ENCODE measurements at places on chromosomes 12 and 14. TPM values are rescaled to one million over a fixed set of nuclear protein-coding genes. Genes with fewer than 3 reads are reported as not detected.

DNA sequence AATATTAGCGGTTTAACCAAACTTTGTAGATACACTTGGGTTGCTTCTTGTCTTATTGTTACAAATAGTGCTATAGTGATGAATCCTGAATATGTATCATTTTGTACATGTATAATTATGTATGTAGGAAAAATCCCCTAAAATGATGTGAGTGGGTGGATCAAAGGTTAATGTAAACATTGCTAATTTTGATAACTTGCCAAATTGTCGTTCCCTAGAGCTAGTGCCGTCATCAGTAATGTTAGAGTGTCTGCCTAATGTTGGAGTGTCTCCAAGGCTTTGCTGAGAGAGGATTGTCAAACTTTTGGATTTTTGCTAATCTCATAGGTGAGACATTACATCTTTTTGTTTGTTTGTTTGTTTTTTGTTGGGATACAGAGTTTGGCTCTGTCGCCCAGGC, 44.4 kb downstream of the AEBP2 start:
- no peak overlapping the region for H3K27ac ChIP-seq
- no peaks in the 10 kb centered on the region for H3K27me3 ChIP-seq
- DNase-seq = no peak
- peaks cover 38% of the 10 kb centered on the region for H3K36me3 ChIP-seq

GRCh38 chr14:71487941-71488340, 444.3 kb upstream of the RGS6 start:
- H3K27ac ChIP-seq = no peak overlapping the region
- peaks cover 14% of the 10 kb centered on the region for H3K4me1 ChIP-seq
- peaks cover 3% of the 10 kb centered on the region for H3K36me3 ChIP-seq
- DNase-seq = no peak

- peaks cover 24% of the 10 kb centered on the region for H3K36me3 ChIP-seq
- H3K4me3 ChIP-seq = no peak overlapping the region
- H3K27ac ChIP-seq = no peak overlapping the region
- peaks cover 24% of the 10 kb centered on the region for H3K4me1 ChIP-seq
- DNase-seq = no peak
- H3K27me3 ChIP-seq = no peaks in the 10 kb centered on the region
Measured at GRCh38 chr12:121534495-121535148, 46.2 kb downstream of the KDM2B start.

GRCh38 chr12:132437252-132437932, 52.6 kb upstream of the FBRSL1 start:
- no peaks in the 10 kb centered on the region for H3K36me3 ChIP-seq
- H3K27me3 ChIP-seq = peaks cover 7% of the 10 kb centered on the region
- H3K4me1 ChIP-seq = peaks cover 18% of the 10 kb centered on the region
- peak overlapping the region; percentile 8 for H3K27ac ChIP-seq
- H3K4me3 ChIP-seq = no peak overlapping the region

GRCh38 chr14:90619911-90620310, 196.3 kb downstream of the TTC7B start:
- H3K4me3 ChIP-seq = no peak overlapping the region
- H3K36me3 ChIP-seq = peaks cover 3% of the 10 kb centered on the region

- no peaks in the 10 kb centered on the region for H3K27me3 ChIP-seq
- no peak overlapping the region for H3K4me3 ChIP-seq
- peaks cover 18% of the 10 kb centered on the region for H3K4me1 ChIP-seq
- no peak for DNase-seq
- no peaks in the 10 kb centered on the region for H3K36me3 ChIP-seq
Measured at GRCh38 chr14:72779679-72780078, 114.2 kb downstream of the DPF3 start.

- DNase-seq = no peak
- no peaks in the 10 kb centered on the region for H3K27me3 ChIP-seq
- H3K4me3 ChIP-seq = no peak overlapping the region
Measured at GRCh38 chr14:51298895-51299294, 58.8 kb downstream of the TMX1 start.

DNA sequence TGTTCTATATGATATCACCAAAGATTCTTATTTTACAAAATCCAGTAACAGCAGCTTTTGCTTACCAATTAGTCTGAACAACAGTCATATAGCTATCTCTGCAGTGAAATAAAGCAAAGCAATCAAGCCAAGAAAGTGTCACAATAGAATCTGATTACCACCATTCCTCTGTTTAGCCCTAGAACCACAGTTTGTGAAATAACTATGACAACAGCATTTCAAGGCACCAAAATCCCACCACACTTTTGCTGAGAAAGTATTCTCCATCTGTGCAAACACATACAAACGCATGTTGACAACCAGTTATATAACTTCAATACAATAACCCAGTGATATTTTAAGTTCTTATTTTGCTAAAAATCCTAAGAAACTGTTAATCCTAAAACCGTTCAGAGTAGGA, 7.4 kb downstream of the PPP1R13B start:
- no peak overlapping the region for H3K4me3 ChIP-seq
- H3K27ac ChIP-seq = no peak overlapping the region
- H3K36me3 ChIP-seq = no peaks in the 10 kb centered on the region
- no peaks in the 10 kb centered on the region for H3K4me1 ChIP-seq
- DNase-seq = no peak

Gene HOXC4
- polyA plus RNA-seq = 14.0 TPM

DNA sequence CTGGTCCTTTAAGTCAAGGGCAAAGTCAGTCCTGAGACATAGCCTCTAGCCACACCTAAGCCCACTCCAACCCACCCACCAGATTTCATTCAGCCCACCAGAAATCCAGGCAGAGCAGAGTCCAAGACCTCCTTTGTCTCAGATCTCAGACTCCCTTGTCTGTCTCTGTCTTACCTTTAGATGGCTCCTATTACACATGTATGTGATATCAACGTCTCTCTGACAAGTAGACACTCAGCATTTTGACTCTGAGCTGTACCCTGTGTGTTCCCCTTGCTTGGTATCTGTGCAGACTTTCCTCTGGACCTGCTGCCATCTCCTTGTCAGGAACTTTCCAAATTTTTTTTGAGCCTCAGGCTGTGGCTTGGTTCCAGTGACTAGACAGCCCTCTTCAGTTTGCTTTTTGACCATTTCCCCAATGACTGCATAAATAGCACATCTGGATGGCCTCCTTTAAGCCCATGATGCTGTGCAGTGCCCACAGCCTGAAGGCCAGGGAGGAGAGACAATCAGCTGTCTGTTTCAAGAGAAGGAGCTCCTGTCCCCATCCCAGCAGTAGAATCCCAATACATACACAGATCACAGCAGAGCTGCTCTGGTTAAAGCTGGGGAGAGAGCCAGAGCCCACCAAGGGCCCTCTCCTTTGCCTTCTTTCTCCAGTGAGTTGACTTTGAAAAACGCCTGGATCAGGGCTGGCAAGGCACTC, 7.0 kb downstream of the POU6F1 start:
- no peak overlapping the region for H3K4me3 ChIP-seq
- no peaks in the 10 kb centered on the region for H3K27me3 ChIP-seq
- no peaks in the 10 kb centered on the region for H3K4me1 ChIP-seq
- H3K27ac ChIP-seq = no peak overlapping the region
- H3K36me3 ChIP-seq = no peaks in the 10 kb centered on the region

Gene POMT2
- polyA plus RNA-seq = 17.2 TPM

- H3K27ac ChIP-seq = no peak overlapping the region
- peaks cover 34% of the 10 kb centered on the region for H3K27me3 ChIP-seq
- H3K36me3 ChIP-seq = no peaks in the 10 kb centered on the region
- peak overlapping the region; percentile 31 for H3K4me3 ChIP-seq
Measured at GRCh38 chr14:105414456-105415371, 4.9 kb upstream of the MTA1 start.

- DNase-seq = no peak
- H3K4me1 ChIP-seq = no peaks in the 10 kb centered on the region
Measured at GRCh38 chr14:32667287-32667686, 271.4 kb upstream of the NPAS3 start.

DNA sequence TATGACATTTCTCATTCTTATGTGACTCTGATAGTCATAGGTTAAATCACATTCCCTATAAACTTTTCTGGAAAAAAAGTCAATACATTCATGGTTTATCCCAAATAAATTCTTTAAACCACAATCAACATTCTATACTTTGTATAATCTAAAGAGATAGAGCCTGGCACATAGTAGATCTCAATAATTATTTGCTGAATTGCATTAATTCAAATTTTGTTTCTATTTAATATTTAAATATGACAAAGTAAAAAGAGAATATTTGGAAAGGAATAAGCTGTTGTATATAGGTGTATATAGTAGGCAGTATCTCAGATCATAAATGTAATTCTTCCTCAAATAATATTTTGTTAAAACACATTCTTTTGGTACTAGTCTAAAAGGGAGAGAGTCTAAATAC, 102.2 kb upstream of the USP15 start:
- DNase-seq = no peak
- H3K27ac ChIP-seq = no peak overlapping the region
- no peaks in the 10 kb centered on the region for H3K4me1 ChIP-seq
- no peaks in the 10 kb centered on the region for H3K27me3 ChIP-seq
- no peaks in the 10 kb centered on the region for H3K36me3 ChIP-seq

- H3K27me3 ChIP-seq = no peaks in the 10 kb centered on the region
- H3K36me3 ChIP-seq = no peaks in the 10 kb centered on the region
- DNase-seq = no peak
- no peak overlapping the region for H3K27ac ChIP-seq
- peaks cover 7% of the 10 kb centered on the region for H3K4me1 ChIP-seq
Measured at GRCh38 chr12:64993461-64993860, 127.6 kb downstream of the WIF1 start.
